ENCODE measurements at places on chromosomes 6 and 20.

DNA sequence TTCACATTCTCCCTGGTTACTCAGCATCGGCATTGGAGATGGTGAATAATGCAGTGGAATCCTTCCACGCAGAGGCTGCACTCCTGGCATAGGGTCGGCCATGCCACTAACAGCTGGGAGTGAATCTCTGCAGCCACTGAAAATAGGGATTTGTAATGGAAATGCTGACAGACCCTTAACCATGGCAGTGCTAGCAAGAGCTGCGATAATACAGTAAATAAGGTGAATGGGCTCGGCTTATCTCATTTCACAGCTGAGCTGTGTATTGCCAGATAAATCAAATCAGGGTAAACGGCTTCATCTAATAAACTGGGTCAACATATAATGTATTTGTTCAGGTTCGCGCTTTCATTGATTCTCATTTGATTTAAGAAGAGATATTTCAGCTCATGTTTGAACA, 156.8 kb downstream of the SLC35B3 start:
- no peak overlapping the region for H3K27ac ChIP-seq
- H3K27me3 ChIP-seq, result peaks cover 7% of the 10 kb centered on the region
- no peak overlapping the region for H3K4me3 ChIP-seq
- no peaks in the 10 kb centered on the region for H3K4me1 ChIP-seq

DNA sequence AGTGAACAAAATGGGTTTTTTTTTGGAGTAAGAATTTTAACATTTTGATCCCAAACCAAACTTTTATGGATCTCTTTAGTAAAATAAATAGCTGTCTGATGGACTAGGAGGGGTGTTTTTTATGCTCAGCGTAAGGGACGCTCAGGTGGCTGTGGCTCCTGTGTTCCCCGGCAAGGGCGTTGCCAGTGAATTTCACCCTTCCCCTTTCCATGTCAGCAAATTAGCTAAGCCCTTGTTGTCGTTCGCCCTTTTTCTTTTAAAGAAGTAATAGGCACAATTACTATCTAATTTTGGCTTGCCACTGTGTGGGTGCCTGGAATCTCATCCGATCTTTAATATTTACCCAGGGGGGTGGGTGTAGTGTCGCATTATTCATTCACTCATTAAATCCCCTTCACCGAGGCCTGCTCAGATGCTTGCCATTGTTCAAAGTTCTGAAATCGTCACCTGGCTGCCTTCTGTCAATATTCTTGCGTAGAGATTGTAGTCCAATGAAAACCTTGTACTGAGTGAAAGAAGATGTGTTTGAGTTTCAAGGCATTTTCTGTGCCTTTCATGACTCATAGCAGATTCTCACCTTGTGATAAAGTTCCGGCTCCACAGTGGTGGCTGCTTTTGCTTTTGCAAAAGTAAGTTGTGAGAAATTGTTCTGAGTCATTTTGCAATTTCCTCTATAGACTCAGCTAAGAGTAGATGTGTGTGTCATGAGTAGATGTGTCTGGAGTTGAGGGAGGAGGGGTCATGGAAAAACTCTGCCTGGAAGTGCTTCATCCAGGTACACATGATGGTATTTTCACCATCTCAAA, 40.0 kb upstream of the CLDN20 start:
- peaks cover 13% of the 10 kb centered on the region for H3K4me1 ChIP-seq
- H3K27ac ChIP-seq, result peak overlapping the region; percentile 63
- H3K36me3 ChIP-seq, result peaks cover 6% of the 10 kb centered on the region
- peak; percentile 27 for DNase-seq

- H3K4me1 ChIP-seq, result no peaks in the 10 kb centered on the region
- DNase-seq, result no peak
- H3K4me3 ChIP-seq, result no peak overlapping the region
- H3K27me3 ChIP-seq, result peaks cover 81% of the 10 kb centered on the region
- H3K27ac ChIP-seq, result no peak overlapping the region
Measured at GRCh38 chr6:160215232-160215631, 43.4 kb downstream of the SLC22A2 start.

- H3K27ac ChIP-seq, result peak overlapping the region; percentile 67
- peaks cover 26% of the 10 kb centered on the region for H3K36me3 ChIP-seq
- H3K27me3 ChIP-seq, result no peaks in the 10 kb centered on the region
- no peak for DNase-seq
- H3K4me3 ChIP-seq, result no peak overlapping the region
Measured at GRCh38 chr6:18215436-18215835, 48.9 kb downstream of the DEK start.

GRCh38 chr6:56199956-56200355, 47.4 kb downstream of the COL21A1 start:
- no peaks in the 10 kb centered on the region for H3K27me3 ChIP-seq
- no peak overlapping the region for H3K27ac ChIP-seq
- H3K4me1 ChIP-seq, result no peaks in the 10 kb centered on the region
- no peak overlapping the region for H3K4me3 ChIP-seq
- H3K36me3 ChIP-seq, result no peaks in the 10 kb centered on the region

- no peaks in the 10 kb centered on the region for H3K27me3 ChIP-seq
- H3K36me3 ChIP-seq, result peaks cover 22% of the 10 kb centered on the region
- H3K27ac ChIP-seq, result peak overlapping the region; percentile 77
Measured at GRCh38 chr20:326645-327185, 1.4 kb downstream of the SOX12 start.

GRCh38 chr20:34522969-34523871, 7.0 kb downstream of the DYNLRB1 start:
- peak overlapping the region; percentile 59 for H3K27ac ChIP-seq
- DNase-seq, result peak; percentile 21
- no peaks in the 10 kb centered on the region for H3K27me3 ChIP-seq

GRCh38 chr6:4107873-4108272, 27.5 kb downstream of the ECI2 start:
- H3K4me1 ChIP-seq, result no peaks in the 10 kb centered on the region
- no peaks in the 10 kb centered on the region for H3K36me3 ChIP-seq
- peaks cover 6% of the 10 kb centered on the region for H3K27me3 ChIP-seq
- H3K27ac ChIP-seq, result no peak overlapping the region
- H3K4me3 ChIP-seq, result no peak overlapping the region
